ENCODE measurements at places on chromosomes 11 and 22. TPM values are rescaled to one million over a fixed set of nuclear protein-coding genes. Genes with fewer than 3 reads are reported as not detected.

The TCN1 gene
- total RNA-seq: not detected

The SLC37A2 gene
- total RNA-seq: 3.4 TPM

The HEPN1 gene
- total RNA-seq: not detected

The CHCHD10 gene
- total RNA-seq: 20.7 TPM

The RNASEH2C gene
- 125 TPM for total RNA-seq

The KCNQ1 gene
- 3.2 TPM for total RNA-seq

The CELF1 gene
- total RNA-seq: 103 TPM

DNA sequence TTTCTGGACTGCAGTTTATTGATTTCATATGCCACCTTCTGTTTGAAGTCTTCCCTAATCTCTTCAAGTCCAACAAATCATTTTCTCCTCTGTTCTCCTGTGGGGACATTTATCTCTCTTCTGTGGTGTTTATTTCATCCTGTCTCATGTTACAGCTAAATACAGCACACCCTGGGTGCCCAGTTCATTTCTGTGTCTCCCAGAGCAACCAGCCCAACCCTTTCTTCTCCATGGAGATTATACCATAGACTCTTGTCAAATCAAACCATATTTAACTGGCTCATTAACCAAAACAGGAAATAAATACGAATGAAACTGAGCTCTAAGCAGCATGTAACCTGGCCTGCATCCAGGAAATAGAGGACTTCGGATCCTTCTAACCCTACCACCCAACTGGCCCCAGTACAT, at the start of gene MS4A8:
Gene MS4A8 (plus strand): TSS at position 329 of the 408 bp plus-strand sequence. CDS start 1,249 bp downstream, outside the sequence.
- H3K4me1 ChIP-seq: no peaks in the 10 kb centered on the region
- H3K27me3 ChIP-seq: no peaks in the 10 kb centered on the region
- H3K36me3 ChIP-seq: no peaks in the 10 kb centered on the region
- no peak within 1 kb of the TSS for H3K4me3 ChIP-seq

- H3K4me3 ChIP-seq: no peak overlapping the region
- no peak overlapping the region for H3K27ac ChIP-seq
- no peaks in the 10 kb centered on the region for H3K4me1 ChIP-seq
- no peaks in the 10 kb centered on the region for H3K27me3 ChIP-seq
Observed at GRCh38 chr11:66192181-66192863, 76.1 kb upstream of the RAB1B start.

DNA sequence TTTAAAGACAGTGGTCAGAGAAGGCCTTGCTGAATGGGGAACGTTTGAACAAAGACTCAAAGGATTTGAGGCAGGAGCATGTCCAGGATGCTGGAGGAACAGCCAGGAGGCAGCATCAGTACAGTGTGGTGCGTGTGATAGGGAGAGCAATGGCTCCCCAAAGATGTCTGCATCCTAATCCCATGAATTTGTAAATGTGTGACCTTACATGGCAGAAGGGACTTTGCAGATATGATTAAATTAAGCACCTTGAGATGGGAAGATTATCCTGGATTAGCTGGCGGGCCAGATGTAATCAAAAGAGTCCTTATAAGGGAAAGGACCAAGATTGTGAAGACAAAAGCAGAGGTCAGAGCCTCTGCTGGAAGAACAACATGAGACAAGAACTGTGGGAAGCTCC, 24.6 kb upstream of the FAT3 start:
- no peak for DNase-seq
- H3K4me3 ChIP-seq: no peak overlapping the region
- no peaks in the 10 kb centered on the region for H3K4me1 ChIP-seq
- H3K36me3 ChIP-seq: no peaks in the 10 kb centered on the region
- no peaks in the 10 kb centered on the region for H3K27me3 ChIP-seq

- H3K36me3 ChIP-seq: no peaks in the 10 kb centered on the region
- no peaks in the 10 kb centered on the region for H3K27me3 ChIP-seq
- no peak overlapping the region for H3K27ac ChIP-seq
- no peaks in the 10 kb centered on the region for H3K4me1 ChIP-seq
Observed at GRCh38 chr11:76564364-76564763, 106.2 kb downstream of the LRRC32 start.

DNA sequence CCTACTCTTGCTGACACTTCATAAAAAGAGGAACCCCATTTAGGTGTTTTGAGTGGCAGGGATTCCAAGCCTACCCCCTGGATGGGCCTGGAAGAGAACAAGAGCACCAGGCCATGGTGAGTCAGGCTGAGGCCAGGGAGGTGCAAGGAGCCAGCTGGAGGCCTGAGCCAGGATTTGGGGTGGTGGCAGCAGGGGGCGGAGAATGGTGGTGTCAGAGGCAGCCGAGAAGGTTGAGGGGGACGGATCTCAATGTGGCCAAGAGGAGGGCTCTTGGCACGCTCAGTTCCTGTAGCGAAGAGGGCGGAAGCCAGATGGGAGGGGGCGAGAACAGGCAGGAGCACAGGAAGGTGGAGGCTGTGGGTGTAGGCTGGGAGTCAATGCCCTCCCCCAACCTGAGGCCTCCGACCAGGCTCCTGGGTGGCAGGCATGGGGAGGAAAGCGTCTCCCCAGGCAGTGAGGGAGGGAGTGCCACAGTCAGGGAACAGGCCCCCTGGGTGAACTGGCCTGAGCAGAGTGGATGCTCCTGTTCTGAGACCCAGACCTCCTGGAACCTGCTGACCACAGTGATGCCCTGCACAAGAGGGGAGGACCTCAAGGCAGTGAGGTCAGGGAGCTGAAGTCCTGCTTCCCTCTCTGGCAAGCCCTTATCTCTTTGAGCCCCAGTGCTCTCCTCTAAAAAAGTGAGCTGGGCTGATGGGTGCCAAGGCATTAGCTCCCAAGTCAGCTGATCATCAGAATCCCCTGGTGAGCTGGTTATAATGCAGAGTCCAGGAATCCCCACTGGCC, 13.9 kb downstream of the RTN4RL2 start:
- no peak overlapping the region for H3K4me3 ChIP-seq
- H3K4me1 ChIP-seq: peaks cover 14% of the 10 kb centered on the region
- no peak for DNase-seq
- no peak overlapping the region for H3K27ac ChIP-seq
- peaks cover 48% of the 10 kb centered on the region for H3K27me3 ChIP-seq
- H3K36me3 ChIP-seq: no peaks in the 10 kb centered on the region

DNA sequence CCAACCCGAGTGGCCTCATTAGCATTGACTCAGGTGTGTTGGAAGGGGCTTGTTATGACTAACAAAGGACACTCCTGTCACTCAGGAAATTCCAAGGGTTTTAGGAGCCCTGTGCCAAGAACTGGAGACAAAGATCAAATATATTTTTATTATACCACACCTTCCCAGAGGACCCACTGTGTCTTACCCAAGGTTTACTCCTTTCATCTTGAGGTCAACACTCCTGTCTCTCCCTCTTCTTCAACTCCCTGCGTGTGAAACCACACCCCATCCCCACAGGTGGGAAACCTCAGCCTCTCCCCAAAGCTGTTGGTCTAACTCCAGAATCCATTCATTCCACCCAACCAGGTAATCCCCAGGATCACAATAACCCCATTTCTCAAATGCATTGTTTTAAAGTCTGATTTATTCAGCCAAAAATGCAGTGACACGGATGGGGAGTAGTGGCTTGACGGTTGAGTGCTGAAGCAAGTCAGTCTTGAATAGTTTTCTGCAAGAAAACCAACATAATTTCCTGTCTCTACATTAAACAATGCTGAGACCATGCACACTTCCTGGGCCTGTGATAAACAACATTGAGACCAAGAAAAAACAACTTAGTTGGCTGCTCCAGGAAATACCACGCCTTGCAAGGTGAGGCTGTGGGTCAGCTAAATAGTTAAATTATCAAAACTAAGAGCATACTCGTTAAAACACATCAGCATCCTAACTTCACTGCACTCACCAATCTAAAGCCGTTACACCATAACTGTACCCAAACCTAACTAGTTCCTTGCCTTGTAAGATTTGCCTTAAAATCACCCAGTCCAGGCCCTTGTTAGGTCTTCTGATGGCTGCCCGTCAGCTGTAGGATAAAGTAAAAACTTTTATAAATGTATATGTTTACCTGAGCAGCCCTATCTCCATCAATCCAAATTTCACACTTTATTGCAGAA, 38.5 kb upstream of the SPON1 start:
- DNase-seq: no peak
- H3K4me3 ChIP-seq: no peak overlapping the region
- no peaks in the 10 kb centered on the region for H3K36me3 ChIP-seq
- H3K4me1 ChIP-seq: no peaks in the 10 kb centered on the region

DNA sequence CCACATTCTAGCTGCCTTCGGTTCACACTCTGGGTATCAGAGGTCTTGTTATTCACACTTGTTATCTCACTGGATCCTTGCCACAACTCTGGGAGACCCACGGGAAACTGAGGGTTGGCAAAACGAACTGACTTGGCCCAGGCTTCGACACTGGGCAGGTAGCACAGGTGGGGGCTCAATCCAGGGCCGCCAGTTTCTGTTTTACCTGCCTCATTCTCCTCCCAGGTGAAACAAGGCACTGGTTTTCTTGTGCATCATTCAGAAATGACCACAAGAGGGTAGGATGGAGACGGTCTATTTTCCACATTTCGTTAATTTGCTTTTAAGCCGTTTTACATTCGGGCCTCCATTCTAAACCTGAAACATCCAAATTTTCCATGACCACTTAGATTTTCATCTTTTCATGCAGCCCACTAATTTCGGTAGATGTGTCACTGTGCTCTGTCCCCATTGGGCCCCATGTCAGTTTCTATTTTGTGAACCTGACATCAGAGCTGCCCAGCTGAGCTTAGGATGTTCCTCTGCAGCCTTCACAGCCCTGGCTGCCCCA, 108.1 kb downstream of the KIAA1671 start:
- H3K4me3 ChIP-seq: no peak overlapping the region
- H3K27ac ChIP-seq: no peak overlapping the region
- H3K4me1 ChIP-seq: no peaks in the 10 kb centered on the region
- DNase-seq: no peak

- no peak overlapping the region for H3K4me3 ChIP-seq
- H3K4me1 ChIP-seq: peaks cover 7% of the 10 kb centered on the region
- no peaks in the 10 kb centered on the region for H3K36me3 ChIP-seq
Observed at GRCh38 chr11:111063726-111064517, 181.6 kb upstream of the POU2AF2 start.

DNA sequence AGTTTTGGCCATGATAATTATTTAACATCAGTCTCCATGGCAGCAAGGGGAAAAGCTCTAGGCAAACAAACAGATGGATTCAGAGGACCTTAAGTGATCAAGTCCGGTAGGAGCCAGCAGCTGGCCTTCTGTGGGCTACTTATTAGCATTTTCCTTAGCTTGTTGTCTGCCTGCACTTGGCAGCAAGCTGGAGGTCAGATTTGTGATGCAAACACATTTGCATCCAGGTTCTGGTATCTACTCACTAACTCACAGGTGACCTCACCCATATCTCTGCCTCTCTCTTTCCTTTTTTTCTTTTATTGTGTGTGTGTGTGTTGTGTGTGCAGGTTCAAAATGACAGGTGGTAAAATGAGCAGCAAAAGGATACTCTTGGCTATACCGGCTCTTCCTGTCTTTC, 32.3 kb downstream of the ARHGAP42 start:
- H3K27me3 ChIP-seq: no peaks in the 10 kb centered on the region
- no peak for DNase-seq
- no peaks in the 10 kb centered on the region for H3K36me3 ChIP-seq
- H3K4me1 ChIP-seq: no peaks in the 10 kb centered on the region

DNA sequence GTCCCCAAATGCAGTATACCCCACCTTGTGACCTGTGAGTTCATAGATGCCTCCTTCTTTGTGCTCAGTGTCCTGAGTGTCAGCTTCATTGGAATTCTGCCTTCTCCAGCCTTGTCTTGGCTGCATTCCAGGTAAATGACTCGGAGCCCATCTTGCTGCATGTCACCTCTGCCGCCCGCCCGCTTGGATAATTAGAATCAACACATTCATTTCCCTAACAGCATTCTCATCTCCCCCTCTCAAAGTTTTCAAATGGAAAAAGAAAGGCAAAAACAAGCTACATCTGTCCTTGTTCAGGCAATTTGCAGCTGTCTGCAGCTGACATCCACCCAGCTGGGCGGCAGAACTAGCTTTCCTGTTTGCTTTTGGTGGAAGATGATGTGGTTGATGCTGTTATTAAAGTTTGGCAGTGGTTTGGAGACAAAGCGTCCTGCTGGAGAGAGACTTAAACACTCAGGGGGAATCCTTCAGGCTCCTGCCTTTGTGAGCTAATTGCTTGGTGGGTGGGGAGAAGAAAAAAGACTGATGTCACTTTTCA, 198.8 kb upstream of the SEZ6L start:
- DNase-seq: no peak
- H3K27me3 ChIP-seq: no peaks in the 10 kb centered on the region
- no peak overlapping the region for H3K4me3 ChIP-seq
- no peaks in the 10 kb centered on the region for H3K4me1 ChIP-seq
- H3K36me3 ChIP-seq: no peaks in the 10 kb centered on the region

- no peaks in the 10 kb centered on the region for H3K27me3 ChIP-seq
- H3K27ac ChIP-seq: peak overlapping the region; percentile 65
- H3K36me3 ChIP-seq: no peaks in the 10 kb centered on the region
Observed at GRCh38 chr22:32531931-32532819, 57.6 kb downstream of the FBXO7 start.

DNA sequence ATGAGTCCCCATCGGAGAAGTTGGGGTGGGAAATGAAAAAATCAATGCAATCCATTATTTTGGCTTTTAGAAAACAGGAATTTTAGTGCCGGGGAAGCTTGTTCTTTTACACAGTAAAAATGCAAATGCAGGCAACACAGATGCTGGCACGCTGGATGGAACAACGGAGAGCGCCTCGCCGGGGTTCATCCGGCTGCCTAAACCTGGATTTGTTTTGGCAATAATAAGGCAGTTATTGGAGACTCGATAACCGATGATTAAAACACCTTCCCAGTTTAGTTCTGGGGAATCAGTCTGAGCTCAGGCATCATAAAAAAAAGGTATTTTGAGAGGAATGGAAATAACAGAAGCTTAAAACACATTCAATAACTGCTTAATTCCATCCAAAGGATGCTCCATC, 2.9 kb downstream of the DSCAML1 start:
- no peak for DNase-seq
- H3K27ac ChIP-seq: no peak overlapping the region
- H3K27me3 ChIP-seq: peaks cover 33% of the 10 kb centered on the region
- H3K4me1 ChIP-seq: peaks cover 21% of the 10 kb centered on the region
- H3K4me3 ChIP-seq: no peak overlapping the region
- no peaks in the 10 kb centered on the region for H3K36me3 ChIP-seq

DNA sequence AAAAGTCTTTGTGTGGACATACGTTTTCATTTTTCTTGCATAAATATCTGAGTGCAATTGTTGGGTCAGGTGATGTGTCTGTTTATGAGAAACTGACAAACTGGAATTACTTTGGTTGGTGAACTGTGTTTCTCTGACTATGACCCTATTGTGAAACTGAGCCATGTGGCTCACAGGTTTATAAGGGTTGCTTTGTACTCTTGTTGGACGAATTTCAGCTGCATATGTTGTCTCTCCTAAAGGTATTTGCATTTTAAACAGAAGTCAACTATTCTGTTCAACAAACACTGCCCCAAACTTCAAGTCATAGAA, 34.4 kb upstream of the RASD2 start:
- no peaks in the 10 kb centered on the region for H3K27me3 ChIP-seq
- H3K4me3 ChIP-seq: no peak overlapping the region
- no peaks in the 10 kb centered on the region for H3K36me3 ChIP-seq
- H3K4me1 ChIP-seq: no peaks in the 10 kb centered on the region
- no peak for DNase-seq

GRCh38 chr11:13288375-13289029, 10.9 kb downstream of the BMAL1 start:
- H3K36me3 ChIP-seq: no peaks in the 10 kb centered on the region
- H3K4me3 ChIP-seq: no peak overlapping the region
- DNase-seq: no peak
- H3K27ac ChIP-seq: no peak overlapping the region
- peaks cover 8% of the 10 kb centered on the region for H3K4me1 ChIP-seq
